ENCODE measurements at places on chromosomes 12 and 14.

GRCh38 chr12:129844662-129845220 lies 59.1 kb downstream of the TMEM132D start:
- peak; percentile 37 for DNase-seq

DNA sequence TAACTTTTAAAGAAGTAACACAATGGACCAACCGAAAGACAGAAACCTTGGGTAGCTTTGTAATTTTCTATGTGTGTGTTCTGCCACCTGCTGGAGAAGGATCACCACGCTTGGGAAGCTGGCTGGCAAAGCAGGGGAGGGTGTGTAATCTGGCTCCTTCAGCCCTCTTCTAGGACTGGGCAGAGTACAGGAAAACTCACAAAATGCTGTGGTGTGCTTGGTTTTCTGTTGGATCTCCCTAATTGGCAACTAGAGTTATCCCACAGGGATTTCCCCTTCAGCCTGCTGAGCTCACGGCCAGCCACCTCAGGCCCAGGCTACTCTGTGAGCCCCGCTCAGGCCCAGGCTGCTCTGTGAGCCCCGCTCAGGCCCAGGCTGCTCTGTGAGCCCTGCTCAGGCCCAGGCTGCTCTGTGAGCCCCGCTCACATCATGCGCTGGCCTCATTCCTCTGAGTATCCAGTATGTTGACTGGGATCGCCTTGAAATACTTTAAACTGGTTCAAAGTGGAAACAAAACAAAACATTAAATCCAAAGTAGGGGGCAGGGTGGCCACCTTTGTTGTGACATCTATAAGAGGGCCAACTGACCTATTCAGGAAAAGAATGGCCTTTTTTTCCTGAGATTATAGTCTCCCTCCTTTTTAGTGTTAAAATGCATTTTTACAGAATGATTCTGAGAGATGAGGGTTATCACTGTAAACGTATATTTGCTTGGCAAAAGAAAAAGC lies 52.0 kb upstream of the RNU6-8 start:
- DNase-seq = peak; percentile 46

GRCh38 chr12:68122236-68122920 lies 37.2 kb downstream of the IFNG start:
- DNase-seq = peak; percentile 32

GRCh38 chr14:54172562-54172961 lies 215.9 kb upstream of the BMP4 start:
- DNase-seq = no peak

DNA sequence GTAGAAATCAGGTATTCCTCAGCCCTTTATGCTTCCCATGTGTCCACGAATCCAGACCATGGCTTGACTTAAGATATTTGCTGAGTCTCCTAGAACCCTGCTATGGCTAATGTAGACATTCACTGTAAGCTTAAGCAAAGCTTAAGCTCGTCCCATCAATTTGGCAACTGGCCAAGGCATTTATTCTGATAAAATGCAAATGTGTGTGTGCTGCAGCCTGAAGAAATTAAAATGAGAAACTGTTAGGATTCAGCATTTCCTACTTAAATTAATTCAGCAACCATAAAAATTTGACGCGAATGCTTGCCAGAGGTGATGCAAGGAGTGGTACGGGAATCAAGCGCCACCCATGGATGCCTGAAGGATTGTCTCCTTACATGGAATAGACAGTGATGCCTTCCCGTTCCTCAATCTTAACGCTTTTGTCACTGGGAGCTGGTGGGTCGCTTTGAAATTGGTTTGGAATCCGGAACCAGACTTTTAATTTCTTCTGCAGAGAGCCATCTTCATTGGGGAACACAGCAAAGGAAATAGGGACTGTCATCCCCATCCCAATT lies 13.2 kb downstream of the HEBP1 start:
- DNase-seq = no peak

DNA sequence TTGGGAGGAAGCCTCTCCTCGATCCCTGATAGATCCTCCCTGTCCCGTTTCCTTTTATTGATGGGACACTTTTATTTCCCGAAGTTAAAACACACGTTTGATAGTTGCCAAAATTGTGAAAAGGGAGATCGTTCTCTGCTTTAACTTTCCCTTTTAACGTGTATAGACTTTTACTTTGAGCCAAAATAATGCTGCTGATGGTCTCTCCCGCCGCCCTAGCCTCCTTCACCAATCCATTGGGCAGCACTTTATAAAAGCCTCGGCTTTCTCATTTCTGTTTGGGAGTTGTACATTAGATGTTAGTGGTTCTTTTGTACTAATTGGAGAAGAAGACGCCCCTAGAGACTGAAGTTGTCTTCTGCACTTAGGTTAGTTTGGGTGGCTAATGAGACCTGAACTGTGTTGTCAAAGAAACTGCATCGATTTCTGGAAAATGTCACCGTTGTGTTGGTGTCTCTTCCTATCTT lies 1.4 kb downstream of the TMTC2 start:
- no peak for DNase-seq

GRCh38 chr12:131057722-131058515 lies 104.2 kb downstream of the ADGRD1 start:
- no peak for DNase-seq

DNA sequence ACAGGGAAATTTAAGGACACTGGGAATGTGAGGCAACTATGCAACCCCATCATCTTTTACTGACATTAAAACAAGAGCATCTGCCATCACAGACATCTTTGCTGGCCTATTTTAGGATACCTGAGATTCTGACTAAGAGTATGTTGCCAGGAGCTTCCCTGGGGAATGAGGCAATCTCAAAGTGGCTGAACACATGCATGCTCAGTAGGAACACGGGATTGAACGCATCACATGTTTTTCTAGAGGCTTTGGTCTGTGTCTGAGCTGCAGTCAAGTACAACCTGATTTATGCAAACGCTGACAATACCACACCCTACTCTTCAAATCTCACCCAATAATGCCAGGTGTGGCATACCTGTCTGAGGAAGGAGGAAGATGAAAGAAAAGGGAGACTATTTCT lies 416.5 kb downstream of the NELL2 start:
- no peak for DNase-seq

DNA sequence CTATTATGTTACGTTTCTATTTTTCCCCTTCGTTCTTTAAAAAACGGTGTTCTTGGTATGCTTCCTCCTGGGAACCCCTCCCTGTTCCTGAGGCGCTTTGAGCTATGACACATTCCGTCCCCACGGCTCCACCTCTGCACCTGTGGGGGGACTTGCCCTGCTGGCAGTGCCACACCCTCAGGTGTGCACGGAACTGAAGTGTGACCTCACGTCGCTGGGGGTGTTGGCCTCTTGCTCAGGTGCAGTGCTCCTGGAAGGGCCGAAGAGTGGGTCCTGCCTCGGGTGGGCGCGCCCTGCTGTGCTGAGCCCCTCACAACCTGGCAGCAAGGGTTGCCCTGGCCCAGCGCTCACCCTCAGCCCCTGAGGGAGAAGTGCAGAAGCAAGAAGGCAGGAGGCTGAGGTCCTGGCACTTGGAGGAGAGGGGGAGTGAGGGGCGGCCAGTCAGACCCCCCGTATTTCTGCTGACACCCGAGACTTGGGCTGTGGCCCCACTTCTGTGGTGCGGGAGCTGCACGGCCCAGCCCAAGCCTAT lies 4.9 kb downstream of the AMN start:
- DNase-seq = no peak

DNA sequence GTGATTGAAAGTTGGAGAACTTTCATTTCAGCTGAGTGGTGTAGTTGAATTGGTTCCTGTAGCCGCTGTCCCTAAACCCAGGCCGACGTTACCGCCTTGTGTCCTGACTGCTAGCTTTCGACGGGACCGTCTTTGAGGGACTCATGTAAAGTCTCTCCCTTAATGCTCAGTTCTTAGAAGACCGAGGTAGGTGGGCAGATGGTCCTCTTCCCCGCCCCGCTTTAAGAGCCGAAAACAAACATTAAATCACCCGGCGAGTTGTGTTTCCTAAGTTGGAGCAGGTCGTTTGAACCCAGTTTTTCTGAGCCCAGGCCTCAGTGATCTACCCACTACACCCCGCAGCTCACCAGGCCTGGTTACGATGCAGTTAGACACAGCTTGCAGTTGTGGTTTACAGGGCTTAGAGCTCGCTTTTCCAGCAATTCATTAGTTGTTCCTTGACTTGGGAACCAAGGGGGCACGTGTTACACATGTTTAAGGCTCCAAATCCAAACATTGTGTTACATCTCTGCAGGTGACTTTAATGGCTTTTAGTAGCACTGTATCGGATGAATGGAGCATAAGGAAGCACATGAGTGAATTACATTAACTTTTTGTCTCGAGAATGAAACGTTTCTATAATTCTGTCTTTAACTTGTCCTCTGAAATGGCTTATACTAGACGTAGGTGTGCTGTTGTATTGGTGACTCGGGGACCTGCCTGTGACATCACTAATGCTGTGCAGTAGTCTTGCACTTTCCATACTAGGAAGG lies 790 bp downstream of the NEDD1 start:
- no peak for DNase-seq

GRCh38 chr14:95406756-95407277 lies 87.1 kb upstream of the CLMN start:
- DNase-seq = no peak

- no peak for DNase-seq
These were observed 17.6 kb downstream of the CCDC88C start for GRCh38 chr14:91399868-91400640.

- no peak for DNase-seq
These were observed 54.7 kb downstream of the RPS6KA5 start for GRCh38 chr14:91005716-91006115.

DNA sequence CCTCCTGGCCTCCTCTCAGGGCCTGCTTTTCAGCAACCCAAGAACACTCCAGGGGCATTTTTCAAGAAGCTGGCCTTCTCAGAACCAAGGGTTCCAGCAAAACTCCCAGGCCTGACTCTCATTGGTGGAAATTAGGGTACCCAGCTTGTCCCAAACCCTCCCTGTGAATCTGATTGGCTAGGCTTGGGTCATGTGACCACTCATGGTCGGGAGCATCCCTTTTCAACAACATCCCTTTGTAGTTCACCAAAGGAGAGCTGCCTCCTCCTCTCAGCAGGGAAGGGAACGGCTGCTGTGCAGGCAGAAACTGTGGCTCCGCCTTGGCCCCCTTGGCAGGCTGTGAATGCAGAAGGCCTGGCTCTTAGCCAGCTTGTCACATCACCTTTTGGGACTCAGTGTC lies 94.5 kb downstream of the AACS start:
- DNase-seq = no peak

DNA sequence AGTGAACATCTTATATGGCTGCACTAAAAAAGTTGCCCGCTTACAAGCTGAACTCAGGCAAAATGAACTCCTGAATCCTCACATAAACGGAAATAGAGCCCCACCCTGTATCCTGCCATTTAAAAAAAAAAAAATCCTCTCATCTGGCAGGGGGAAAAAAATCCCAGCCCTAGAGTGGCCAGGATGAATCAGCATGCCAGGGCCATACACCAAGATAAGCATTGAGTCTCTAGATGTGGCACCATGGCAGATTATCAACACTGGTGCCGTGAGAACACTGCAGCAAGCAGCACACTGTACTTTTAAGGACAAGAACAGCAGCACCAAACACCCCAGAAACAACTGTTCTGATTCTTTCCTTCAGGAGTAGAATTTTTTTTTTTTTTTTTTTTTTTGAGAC lies 65.5 kb downstream of the RASSF3 start:
- no peak for DNase-seq

DNA sequence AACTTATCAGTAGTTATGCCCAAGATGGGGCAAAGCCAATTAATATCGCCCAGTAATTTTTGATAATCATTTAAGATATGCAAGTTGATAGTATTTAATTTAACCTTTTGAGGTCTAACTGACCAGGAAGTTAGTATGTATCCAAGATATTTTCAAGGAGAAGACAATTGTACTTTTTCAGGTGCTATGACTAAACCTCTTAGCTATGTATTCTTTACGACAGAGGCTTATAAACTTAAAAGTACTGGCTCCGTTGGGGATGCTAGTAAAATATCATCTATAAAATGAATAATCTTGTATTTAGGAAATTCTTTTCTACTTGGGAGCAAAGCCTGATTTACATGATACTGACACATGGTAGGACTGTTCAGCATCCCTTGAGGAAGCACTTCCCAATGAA lies 40.3 kb downstream of the TMTC3 start:
- no peak for DNase-seq

GRCh38 chr12:95736631-95737030 lies 53.9 kb downstream of the NTN4 start:
- DNase-seq = no peak

GRCh38 chr12:30794591-30795409 lies 40.0 kb upstream of the CAPRIN2 start:
- DNase-seq = peak; percentile 96

DNA sequence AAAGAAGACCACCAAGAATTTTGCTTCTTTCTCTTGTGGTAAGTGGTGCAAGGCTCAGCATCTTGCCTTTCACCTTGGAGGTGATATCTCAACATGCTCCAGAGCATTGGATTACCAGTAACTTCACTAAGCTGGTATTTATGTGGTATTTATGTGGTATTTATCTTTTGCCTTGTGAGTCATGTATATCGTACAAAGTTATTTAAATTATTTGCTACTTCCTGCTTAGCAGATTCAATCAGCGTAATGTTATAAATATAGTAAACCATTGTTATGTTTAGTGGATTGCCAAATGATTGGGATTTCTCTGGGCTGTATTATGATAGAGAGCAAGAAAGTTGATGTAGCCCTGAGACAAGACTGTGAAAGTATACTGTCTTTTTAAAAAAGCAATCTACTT lies 366.4 kb downstream of the IPO8 start:
- peak; percentile 4 for DNase-seq

DNA sequence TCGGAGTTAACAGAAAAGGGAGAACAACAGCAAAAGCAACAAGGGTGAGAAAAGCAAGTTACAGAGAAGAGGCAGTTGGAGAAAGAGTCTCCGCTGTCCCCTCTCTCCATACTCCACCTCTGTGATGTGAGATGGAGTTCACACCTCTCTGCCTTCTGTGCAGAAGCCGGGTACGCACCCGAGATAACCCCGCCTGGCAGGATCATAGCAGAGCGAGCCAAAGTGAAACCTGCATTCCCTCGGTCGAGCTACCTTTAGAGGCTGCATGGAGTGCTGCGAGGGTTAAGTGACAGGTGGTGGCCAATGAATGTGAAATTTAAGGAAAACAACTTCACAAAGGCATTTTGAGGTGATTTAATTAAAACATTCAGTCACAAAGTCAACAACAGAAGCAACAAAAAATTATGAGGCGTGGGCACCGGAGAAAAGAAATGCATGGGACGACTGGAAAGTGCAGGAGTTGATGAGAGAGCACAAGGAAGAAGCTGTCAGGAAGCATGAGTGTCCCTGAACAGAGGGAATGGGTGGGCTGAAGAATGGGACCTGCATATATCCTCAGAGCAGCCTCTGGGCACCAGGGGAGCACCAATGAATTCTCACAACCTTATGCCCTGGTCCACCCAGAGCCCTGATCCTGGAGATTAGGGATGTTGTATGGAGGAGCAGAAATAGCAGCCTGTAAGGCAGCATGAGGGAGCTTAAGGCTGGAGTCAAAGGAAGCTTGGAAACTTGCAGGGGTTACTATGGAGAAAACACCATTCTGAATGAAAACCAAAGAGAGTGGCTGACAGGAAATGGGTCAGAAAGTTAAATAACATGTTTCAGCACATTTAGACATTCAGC lies 208.3 kb downstream of the EMP1 start:
- no peak for DNase-seq

All from non-pigmented ciliary epithelial cell (primary cell).